ENCODE measurements at places on chromosomes 1 and 21.

GRCh38 chr1:59718064-59718988 lies 96.4 kb upstream of the HOOK1 start:
- DNase-seq, result no peak

GRCh38 chr1:39977202-39977601 lies 22.3 kb downstream of the MFSD2A start:
- no peak for DNase-seq

DNA sequence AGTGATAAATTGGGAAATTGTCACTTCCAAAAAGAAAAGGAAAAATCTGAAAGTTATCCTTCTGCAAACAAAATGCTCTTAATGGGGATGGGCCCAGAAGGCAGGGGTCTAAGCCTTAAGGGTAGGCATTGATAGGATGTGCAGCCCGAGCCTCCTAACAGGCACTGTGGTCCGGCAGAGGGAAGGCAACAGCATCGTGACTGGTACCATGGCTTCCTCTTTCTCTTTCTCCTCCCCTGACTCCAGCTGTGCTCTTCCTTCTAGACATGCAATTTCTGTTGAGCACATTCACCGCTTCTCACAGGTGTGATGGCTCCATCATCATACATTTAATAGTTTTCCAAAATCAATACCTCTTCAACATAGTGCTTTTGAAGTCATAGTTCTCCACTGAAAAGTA lies 91.5 kb downstream of the SELENOF start:
- no peak for DNase-seq

- DNase-seq, result no peak
These were observed 26.2 kb downstream of the EXTL2 start for GRCh38 chr1:100868364-100868995.

DNA sequence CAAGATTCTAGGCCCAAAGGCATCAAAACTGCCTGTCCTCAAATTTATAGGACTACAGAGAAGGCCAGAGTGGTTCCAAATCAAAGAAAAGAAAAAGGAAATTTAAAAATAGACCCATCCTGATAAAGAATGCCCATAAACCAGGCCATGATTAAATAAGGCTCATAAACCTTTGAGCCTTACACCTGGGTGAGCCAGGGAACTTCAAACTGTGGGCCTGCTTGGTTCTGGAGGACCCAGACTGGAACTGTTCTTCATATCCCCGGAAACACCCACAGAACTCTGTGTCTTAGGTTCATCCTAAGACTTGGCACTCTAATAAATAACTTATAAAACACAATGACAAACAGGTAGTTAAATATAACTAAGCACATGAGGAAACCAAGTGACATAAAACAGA lies 28.8 kb downstream of the MCOLN2 start:
- no peak for DNase-seq

DNA sequence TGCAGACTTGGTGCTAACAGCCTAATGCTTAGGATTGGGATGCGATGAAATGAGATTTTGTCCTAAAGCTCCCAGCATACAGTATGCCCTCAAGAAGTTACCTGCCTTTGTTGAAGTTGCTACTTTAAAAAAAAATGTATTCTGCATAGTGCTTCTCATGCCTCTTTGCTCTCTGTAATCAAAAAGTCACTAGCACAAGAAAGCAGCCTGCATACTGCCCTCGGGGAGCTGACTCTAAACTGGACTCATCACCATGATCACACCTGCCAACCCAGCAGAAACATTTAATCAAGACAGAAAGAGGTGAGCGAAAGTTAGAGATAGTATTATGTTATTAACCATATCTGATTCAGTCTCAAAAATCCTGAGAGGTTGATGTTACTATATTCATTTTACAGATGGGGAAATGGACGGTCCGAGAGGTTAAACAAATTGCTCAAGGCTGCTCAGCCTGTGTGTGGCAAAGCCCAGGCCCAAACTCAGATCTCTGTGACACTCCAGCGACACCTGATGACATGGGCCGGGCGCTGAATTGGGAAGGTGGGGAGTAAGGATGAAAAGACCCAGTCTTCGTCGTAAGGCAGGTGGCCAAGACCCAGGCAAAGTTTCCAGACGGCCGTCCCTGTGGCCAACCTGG lies 1.1 kb downstream of the BATF3 start:
- no peak for DNase-seq

GRCh38 chr1:90132306-90132705 lies 137.4 kb downstream of the ZNF326 start:
- no peak for DNase-seq

DNA sequence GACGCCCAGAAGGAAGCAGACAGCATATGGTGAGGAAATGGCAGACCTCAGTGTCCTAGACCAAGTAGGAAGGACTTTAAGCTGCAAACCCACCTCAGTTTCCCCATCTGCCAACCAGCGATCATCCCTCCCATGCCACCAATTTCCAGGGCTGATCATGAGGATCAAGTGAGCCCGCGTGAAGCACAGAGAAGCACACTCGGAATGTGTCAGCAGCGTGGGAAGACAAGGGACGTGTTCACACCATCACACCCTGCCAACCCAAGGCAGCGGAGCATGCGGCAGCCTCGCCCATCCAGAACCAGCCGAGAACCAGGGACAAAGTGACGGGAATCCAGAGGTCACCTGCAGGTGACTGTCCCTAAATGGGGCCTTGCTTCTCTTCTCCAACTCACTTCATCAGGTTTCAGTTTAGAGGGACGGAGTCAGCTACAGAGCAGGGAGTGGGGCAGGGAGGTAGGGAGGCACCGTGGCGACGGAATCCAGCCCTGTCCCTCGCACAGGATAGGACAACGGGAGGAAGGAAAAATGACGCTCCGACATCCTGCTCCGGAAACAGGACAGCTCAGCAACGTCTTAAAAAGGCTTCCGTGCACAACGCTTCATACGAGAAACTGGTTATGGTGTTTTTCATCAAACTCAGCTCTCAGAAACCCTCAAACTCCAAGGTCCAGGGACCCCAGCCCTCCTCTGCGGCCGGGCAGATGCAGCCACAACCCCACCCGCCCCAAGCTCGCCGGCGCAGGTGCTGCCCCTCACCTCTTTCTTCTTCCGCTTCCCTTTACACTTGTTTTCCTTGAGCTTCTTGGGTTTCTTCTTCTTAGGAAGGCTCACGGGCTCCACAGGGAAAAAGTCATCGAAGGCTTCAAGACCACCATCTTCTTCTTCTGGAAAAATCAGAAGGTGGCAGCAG lies 12.5 kb downstream of the CHD5 start:
- DNase-seq, result no peak

- DNase-seq, result no peak
These were observed 138.6 kb upstream of the EDN2 start for GRCh38 chr1:41622859-41623732.

- DNase-seq, result no peak
These were observed 112.5 kb downstream of the DNM3 start for GRCh38 chr1:171953835-171954234.

DNA sequence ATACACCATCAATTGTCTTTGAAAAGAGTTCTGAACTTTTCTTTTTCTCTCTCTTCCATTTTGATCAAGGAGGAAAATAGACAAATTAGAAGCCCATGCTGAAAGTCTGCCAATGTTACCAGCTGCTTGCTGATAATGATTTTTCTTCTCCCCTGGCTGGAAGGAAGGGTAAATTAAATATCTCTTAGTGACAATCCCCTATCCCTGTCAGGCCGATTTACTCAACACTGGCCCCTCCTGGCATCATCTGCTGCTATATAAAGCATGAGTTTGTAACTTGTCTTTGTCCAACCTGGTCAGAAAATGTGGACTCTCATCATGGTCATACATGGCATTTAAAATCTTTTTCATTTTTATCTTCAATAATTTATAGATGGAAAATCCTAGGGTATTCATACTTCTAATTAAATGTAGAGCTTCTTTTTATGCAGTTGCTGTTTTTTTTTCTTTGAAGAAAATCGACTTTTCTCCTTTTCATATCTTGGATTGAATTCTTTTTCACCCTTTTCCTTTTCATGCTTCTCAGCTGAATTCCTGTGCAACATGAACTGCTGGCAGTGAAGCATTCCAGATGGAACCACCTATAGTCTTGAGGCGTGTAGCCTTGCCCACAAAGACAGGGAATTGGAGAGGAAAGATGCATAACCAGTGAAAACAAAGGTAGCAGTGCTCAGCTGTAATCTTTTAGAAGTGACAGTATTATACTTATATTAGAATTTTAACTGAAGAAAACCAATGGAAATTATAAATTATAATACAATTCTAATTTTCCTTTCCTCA lies 214.7 kb upstream of the PTGFR start:
- DNase-seq, result no peak

GRCh38 chr1:239387304-239388158 lies 1.2 kb downstream of the CHRM3 start:
- DNase-seq, result no peak

DNA sequence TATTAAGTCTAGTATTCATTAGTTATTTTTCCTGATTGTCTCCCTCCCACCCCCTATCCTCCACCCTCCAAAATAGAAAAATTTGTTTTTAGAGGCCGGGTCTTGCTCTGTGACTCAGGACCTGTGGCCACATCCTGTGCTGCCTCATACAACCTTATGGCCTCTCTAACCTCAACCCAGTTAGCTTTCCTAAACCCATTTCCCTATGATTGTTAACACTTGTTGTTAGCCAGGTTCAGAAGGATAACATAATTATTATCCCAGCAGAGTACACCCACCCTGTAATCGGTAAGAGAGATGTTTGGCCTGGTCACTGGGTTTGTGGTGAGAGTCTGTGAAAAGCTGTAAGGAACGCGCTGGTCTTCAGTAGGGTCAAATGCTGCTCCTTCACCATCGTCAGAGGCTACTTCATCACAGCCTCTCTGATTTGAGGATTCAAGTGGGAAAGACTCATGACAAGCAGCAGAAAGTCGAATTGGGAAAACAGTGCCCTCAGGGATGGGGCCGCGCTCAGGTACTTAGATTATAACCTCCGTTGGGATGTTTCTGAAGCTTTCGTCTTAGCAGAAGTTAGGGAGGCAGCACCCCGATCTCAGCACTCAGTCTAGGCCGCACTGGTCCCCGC lies 35.9 kb upstream of the HMGN1 start:
- no peak for DNase-seq

- no peak for DNase-seq
These were observed 15.6 kb downstream of the NIBAN1 start for GRCh38 chr1:184958554-184959353.
